Memory B cell (primary cell): ENCODE measurements at places on chromosomes 16 and 17.

GRCh38 chr17:52149626-52150025 lies 8.9 kb downstream of the CA10 start:
- no peak overlapping the region for H3K4me3 ChIP-seq
- no peaks in the 10 kb centered on the region for H3K4me1 ChIP-seq
- no peak for DNase-seq
- H3K36me3 ChIP-seq, result no peaks in the 10 kb centered on the region

DNA sequence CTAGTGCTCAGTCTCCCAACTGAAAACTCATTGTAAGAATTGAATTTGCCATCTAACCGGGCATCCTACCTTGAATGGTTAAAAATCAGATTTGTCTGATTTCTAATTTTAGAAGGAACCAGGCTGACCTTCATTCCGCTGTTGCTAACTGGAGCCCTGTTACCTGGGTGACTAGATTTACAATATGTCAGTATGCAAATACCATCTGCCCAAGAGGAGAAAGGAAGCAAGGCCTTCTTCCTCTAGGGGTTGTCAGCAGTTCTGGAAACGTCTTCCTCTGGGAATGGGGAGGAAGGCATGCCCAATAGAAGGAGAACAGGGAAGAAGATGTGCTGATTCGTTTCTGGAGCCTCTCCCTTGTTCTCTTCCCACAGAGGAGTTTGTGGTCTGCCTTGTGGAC lies 137.9 kb downstream of the PITPNC1 start:
- H3K4me3 ChIP-seq, result no peak overlapping the region
- H3K27ac ChIP-seq, result no peak overlapping the region
- no peak for DNase-seq
- peaks cover 7% of the 10 kb centered on the region for H3K36me3 ChIP-seq
- peaks cover 21% of the 10 kb centered on the region for H3K4me1 ChIP-seq
- H3K27me3 ChIP-seq, result peaks cover 2% of the 10 kb centered on the region

DNA sequence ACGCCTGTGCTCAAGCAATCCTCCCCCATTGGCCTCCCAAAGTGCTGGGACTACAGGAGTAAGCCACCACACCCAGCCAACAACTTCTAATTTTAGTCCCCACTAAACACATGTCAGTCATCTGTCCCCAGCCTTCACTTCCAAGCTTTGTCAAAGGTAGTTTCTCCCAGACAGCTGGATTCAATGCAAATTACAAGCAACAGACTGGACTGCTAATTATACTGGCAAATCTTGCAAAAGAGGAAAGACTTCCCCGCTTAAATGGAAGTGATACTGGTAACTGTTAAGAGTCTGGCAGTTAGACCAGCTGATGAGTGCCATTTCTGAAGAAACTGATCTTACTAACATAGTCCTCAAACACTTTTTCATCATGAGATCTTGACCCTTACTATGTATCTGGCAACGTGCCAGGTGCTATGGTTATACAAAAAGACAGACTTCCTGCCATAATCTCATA lies 8.2 kb upstream of the GGA2 start:
- H3K36me3 ChIP-seq, result peaks cover 8% of the 10 kb centered on the region
- H3K27me3 ChIP-seq, result no peaks in the 10 kb centered on the region
- peaks cover 37% of the 10 kb centered on the region for H3K4me1 ChIP-seq
- no peak for DNase-seq
- peak overlapping the region; percentile 55 for H3K4me3 ChIP-seq
- H3K27ac ChIP-seq, result peak overlapping the region; percentile 92

DNA sequence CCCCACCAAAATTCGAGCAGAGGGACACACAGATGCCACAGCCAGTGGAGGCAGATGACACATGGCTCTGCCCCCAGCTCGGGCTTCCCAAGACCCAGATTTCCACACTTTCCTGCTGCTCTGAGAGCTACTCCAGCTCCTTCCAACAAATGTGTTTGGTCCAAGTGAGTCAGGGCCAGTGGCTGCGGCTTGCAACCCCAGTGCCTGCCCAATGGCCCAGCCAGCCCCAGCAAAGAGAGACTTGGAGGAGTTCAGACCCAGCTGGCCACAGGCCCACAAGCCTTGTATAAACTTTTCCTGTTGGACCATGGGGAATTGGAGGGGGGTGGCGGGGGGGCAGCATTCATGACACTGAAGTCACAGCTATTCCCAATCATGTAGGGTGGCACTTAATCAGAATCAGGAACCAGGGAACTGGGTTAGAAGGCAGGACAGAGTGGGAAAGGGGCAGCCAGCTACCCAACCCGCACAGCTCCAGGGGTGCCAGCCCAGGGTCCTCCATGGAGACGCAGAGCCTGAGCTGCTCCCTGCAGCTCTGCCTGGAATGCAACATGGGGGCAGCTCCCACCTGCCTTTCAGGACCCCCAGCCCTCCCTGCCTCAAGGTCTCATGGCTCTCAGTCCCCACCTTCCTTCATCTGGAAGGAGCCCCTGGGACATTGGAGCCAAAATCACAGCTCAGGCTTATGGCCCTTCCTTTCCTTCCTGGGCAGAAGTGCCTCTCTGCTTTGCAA lies 17.5 kb upstream of the C16orf78 start:
- DNase-seq, result no peak
- peaks cover 4% of the 10 kb centered on the region for H3K27me3 ChIP-seq
- no peak overlapping the region for H3K27ac ChIP-seq
- H3K4me1 ChIP-seq, result no peaks in the 10 kb centered on the region
- H3K36me3 ChIP-seq, result no peaks in the 10 kb centered on the region

DNA sequence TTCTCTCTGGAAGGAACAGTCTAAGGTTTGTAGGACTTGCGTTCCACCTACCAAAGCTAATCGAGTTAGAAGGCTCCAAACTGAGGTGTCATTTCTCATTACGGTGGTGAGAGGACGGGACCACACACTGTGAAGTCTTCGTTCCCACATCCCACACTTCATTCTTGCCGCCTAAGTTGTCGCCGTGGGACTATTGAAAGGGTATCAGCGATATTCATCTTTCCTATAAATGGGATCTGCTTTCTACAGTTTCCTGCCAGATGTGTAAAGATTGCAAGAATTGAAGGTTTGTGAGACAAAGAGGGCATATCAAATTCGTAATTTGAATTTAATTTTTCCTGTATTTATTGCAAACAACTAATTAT lies 608 bp upstream of the TRIM37 start:
- no peak overlapping the region for H3K27ac ChIP-seq
- H3K4me1 ChIP-seq, result peaks cover 13% of the 10 kb centered on the region
- DNase-seq, result no peak
- H3K4me3 ChIP-seq, result peak overlapping the region; percentile 91

- peaks cover 17% of the 10 kb centered on the region for H3K27me3 ChIP-seq
- no peaks in the 10 kb centered on the region for H3K4me1 ChIP-seq
- H3K27ac ChIP-seq, result no peak overlapping the region
- H3K4me3 ChIP-seq, result no peak overlapping the region
These were observed 29.7 kb upstream of the NSRP1 start for GRCh38 chr17:30086896-30087295.

DNA sequence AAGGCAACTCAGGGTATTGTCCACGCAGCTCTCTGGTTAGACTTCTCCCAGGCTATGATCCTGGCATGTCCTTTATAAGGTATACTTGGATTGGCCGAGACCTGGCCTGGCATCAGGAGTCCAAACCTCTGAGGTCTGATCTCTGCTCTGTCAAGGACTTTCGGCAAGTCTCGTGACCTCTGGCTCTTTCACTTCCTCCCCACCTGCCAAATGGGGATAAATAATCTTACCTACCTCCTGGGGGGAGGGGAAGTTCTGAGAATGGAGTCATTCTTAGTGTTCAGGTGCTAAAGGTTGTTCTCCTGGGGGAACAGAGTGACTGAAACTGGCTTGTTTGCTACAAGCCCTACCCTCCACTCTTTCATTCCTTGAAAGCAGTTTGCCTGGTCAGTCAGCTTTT lies 7.6 kb downstream of the ATXN1L start:
- peaks cover 50% of the 10 kb centered on the region for H3K4me1 ChIP-seq
- peaks cover 24% of the 10 kb centered on the region for H3K36me3 ChIP-seq
- DNase-seq, result no peak
- peak overlapping the region; percentile 95 for H3K27ac ChIP-seq
- H3K4me3 ChIP-seq, result peak overlapping the region; percentile 67
- H3K27me3 ChIP-seq, result no peaks in the 10 kb centered on the region

- no peak overlapping the region for H3K27ac ChIP-seq
- DNase-seq, result no peak
- peaks cover 4% of the 10 kb centered on the region for H3K4me1 ChIP-seq
- H3K27me3 ChIP-seq, result peaks cover 13% of the 10 kb centered on the region
These were observed 115.0 kb downstream of the MGAT5B start for GRCh38 chr17:76983075-76983775.

DNA sequence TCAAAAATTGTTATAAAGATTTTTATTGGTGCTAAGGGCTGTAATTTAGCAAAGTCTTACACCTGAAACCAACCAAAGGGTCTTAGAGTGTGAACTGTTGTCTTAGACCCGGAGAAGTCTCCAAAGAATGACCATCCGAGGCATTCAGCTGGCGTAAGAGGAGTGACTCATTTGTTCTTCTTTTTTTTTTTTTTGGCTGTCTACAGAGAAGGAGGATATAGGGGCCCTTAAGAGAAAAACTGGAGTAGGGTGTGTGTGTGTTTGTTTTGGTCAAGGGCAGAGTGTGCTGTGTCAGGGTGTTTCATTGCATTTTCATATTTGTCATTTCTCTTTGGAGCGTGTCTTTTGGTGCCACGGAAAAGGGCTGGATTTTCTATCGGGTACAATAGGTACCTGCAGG lies 508.0 kb downstream of the WWOX start:
- no peak overlapping the region for H3K4me3 ChIP-seq
- no peaks in the 10 kb centered on the region for H3K4me1 ChIP-seq
- no peak for DNase-seq
- H3K36me3 ChIP-seq, result no peaks in the 10 kb centered on the region
- no peak overlapping the region for H3K27ac ChIP-seq

- DNase-seq, result peak; percentile 54
- H3K27me3 ChIP-seq, result no peaks in the 10 kb centered on the region
- peaks cover 3% of the 10 kb centered on the region for H3K4me1 ChIP-seq
- no peak overlapping the region for H3K4me3 ChIP-seq
- peaks cover 27% of the 10 kb centered on the region for H3K36me3 ChIP-seq
These were observed 59.1 kb downstream of the TIMM22 start for GRCh38 chr17:1055751-1056645.

DNA sequence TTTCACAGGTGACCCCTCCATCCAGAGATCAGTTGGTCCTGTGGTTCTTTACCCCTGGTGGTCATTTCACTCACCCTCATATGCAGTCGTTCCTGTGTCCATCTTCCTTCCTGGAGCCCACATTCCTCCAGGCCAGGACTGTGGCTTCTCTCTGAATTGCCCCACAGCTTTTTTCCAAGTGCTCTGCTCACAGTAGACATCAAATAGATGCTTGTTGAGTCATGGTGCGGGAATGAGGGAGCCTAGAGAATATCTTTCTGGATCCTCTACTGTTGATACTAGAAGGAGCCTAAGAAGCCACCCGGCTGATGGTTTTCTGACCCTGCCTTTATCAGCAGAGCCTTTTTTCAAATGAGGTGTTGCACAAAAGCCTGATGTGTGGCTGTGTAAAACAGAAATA lies 10.4 kb downstream of the USB1 start:
- DNase-seq, result no peak
- H3K27ac ChIP-seq, result no peak overlapping the region
- H3K27me3 ChIP-seq, result no peaks in the 10 kb centered on the region
- H3K36me3 ChIP-seq, result peaks cover 18% of the 10 kb centered on the region

DNA sequence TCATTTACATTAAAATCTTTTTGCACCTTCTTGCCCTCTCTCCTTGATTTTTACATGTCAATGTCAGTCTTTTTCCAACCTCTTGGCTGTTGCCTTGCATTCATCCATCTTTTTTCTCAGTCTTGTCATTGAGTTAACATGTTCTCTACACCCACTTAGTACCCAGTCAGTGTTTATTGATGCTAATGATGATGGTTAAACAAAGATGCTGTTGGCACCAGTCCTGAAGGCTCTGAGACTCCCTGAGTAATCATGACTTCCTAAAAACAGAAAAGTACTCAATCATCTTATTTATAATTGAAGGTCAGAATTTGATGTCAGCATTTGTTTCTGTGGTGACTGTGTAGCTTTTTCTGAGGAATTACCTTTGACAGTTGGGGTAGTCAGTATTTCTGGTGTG lies 104.5 kb downstream of the NLK start:
- H3K27ac ChIP-seq, result peak overlapping the region; percentile 35
- no peak for DNase-seq
- no peaks in the 10 kb centered on the region for H3K27me3 ChIP-seq
- no peaks in the 10 kb centered on the region for H3K4me1 ChIP-seq

- peaks cover 17% of the 10 kb centered on the region for H3K36me3 ChIP-seq
- H3K4me1 ChIP-seq, result peaks cover 22% of the 10 kb centered on the region
These were observed 71.9 kb downstream of the N4BP1 start for GRCh38 chr16:48537909-48538745.

GRCh38 chr17:18248300-18248731 lies 10.2 kb downstream of the FLII start:
- H3K4me3 ChIP-seq, result no peak overlapping the region
- H3K36me3 ChIP-seq, result peaks cover 27% of the 10 kb centered on the region
- H3K27me3 ChIP-seq, result no peaks in the 10 kb centered on the region
- no peak overlapping the region for H3K27ac ChIP-seq
- H3K4me1 ChIP-seq, result peaks cover 8% of the 10 kb centered on the region

- H3K27ac ChIP-seq, result peak overlapping the region; percentile 41
- no peak for DNase-seq
- H3K36me3 ChIP-seq, result no peaks in the 10 kb centered on the region
- no peaks in the 10 kb centered on the region for H3K27me3 ChIP-seq
- H3K4me3 ChIP-seq, result peak overlapping the region; percentile 85
These were observed 628 bp downstream of the GALK1 start for GRCh38 chr17:75764417-75764710.

DNA sequence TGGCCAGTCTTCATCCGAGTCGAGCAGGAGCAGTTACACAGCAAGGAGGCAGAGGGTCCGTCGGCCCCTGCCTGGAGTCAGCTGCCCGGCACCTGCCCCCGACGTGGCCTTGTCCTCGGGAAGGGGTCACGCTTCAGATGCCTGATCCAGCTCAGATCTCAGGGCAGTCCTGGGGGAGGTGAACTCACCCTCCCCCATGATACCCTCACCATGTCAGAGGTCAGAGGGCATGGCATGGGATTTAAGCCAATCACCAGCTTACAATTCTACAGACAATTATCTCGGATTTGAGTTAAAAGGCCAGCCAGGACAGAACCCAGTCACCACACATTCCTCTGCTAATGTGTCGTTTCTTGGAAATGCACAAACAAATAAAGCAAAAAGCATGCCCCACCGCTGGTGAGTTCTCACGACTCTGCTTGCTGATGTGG lies 211.3 kb downstream of the FOXL1 start:
- no peak overlapping the region for H3K27ac ChIP-seq
- H3K36me3 ChIP-seq, result no peaks in the 10 kb centered on the region
- no peaks in the 10 kb centered on the region for H3K27me3 ChIP-seq
- no peak for DNase-seq
- no peaks in the 10 kb centered on the region for H3K4me1 ChIP-seq

DNA sequence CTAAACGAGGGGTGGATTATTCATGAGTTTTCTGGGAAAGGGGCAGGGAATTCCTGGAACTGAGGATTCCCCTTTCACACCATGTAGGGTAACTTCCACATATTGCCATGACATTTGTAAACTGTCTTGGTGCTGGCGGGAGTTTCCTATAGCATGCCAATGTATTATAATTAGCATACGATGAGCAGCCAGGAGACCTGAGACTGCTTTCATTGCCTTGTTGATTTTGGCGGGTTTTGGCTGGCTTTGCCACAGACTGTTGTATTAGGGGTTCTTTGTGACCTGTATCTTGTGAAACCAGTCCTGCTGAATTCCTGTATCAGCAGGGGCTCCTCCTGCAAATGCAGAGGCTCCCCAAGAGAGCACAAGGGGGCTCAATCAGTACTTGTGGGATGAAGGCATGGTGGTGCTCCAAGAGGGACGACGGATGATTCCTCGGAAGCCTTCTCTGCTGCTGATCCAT lies 104.4 kb upstream of the CACNG5 start:
- H3K27me3 ChIP-seq, result peaks cover 3% of the 10 kb centered on the region
- H3K27ac ChIP-seq, result no peak overlapping the region
- H3K4me3 ChIP-seq, result no peak overlapping the region
- no peaks in the 10 kb centered on the region for H3K4me1 ChIP-seq
- H3K36me3 ChIP-seq, result no peaks in the 10 kb centered on the region
